T-cell (primary cell): ENCODE measurements at places on chromosomes 11 and 22.

DNA sequence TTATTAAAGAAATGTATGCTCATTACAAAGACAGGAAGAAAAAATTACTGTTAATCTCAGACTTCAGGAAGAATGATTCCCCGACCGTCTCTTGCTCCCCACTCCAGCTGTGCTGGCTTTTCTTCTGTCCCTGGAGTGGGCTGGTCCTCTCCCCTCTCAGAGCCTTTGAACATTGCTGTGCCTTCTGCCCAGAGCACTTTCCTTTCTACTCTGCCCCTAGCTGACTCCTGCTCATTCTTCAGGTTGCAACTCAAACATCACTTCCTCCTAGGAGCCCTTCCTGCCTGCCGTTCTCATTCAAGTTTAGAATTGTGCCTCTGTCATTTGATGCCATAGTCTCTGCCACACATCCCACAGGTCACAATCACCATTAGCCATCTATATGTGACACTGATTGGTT lies 329.5 kb downstream of the MIAT start:
- no peak for DNase-seq

- no peak for DNase-seq
Observed at GRCh38 chr11:120027546-120028180, 110.2 kb downstream of the TRIM29 start.

DNA sequence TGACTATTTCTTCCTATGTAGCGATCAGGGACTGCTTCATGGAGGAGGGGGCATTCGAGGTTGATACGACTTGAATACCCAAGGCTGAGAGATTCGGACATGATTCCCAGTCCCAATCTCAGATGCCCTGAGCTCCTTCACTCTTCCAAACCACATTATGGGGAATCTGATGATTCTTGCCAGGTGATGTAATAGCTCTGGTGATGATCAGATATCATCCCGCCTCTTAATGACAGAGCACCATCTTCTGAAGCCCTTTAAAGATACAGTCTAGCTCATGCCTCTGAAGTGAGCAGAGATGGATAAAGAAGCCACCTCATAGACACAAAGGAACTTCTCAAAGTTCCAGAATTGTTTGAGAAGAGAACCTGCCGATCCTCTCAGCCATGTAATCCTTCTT lies 8.9 kb upstream of the CLMP start:
- DNase-seq, result no peak

DNA sequence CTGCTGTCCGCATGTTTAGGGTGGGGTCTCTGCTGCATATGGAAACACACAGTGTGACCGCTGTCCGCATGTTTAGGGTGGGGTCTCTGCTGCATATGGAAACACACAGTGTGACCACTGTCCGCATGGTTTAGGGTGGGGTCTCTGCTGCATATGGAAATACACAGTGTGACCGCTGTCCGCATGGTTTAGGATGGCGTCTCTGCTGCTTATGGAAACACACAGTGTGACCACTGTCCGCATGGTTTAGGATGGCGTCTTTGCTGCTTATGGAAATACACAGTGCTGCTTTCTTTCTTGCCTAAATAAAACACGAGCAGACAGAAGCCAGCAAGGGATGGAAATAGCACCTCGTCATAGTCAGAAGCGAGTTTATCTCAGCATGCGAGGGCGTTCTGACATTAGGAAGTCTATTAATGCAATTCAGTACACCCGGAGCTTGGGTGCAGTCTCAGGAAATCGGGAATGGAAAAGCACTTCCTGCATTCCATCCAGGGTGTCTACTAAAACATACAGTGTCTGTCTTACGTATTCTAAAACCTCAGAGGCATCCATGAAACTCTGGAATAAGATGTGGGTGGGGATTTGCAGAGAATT lies 32.6 kb upstream of the TOLLIP start:
- no peak for DNase-seq
